Omental fat pad (tissue), 4 donors: ENCODE measurements at places on chromosomes 7 and 10. TPM values are rescaled to one million over a fixed set of nuclear protein-coding genes. Genes with fewer than 3 reads are reported as not detected.

DNA sequence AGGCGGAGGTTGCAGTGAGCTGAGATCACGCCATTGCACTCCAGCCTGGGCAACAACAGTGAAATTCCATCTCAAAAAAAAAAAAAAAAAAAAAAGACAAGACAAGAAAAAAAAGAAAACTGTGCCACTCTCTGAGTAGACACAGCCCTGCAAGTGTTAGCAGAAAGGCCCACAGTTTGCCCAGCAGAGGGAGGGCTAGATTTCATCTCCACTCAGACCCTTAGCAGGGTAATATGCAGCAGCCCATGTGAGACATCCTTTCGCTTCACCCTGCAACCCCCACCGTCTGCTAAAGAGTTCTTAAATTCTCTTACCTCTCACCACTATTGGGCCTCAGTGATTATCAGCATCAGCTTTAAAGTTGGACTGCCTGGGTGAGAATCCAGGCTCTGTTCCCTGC is 38.2 kb downstream of the CTNNA3 start:
- DNase-seq, result no peak

GRCh38 chr10:45144326-45145070 is 143.8 kb downstream of the ZNF22 start:
- DNase-seq, result no peak

DNA sequence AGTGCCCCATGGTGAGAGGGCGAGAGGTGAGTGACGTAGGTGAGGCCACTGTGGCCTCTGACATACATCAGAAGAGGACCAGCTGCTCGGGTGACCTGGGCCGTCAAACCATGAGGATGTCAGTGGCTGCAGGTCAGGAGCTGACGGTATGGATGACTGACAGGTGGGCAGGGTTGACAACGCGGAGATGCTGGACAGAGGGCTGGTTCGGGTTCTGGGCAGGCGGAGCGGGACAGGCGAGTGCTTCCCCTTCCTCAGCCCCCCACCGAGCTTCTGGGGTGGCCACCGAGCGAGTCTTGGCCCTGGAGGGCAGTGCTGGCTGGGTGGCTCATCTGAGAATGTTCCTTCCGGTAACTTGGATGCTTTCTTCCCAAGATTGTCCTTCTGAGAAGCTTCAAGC is 91.8 kb downstream of the ACTR3B start:
- DNase-seq, result no peak

DNA sequence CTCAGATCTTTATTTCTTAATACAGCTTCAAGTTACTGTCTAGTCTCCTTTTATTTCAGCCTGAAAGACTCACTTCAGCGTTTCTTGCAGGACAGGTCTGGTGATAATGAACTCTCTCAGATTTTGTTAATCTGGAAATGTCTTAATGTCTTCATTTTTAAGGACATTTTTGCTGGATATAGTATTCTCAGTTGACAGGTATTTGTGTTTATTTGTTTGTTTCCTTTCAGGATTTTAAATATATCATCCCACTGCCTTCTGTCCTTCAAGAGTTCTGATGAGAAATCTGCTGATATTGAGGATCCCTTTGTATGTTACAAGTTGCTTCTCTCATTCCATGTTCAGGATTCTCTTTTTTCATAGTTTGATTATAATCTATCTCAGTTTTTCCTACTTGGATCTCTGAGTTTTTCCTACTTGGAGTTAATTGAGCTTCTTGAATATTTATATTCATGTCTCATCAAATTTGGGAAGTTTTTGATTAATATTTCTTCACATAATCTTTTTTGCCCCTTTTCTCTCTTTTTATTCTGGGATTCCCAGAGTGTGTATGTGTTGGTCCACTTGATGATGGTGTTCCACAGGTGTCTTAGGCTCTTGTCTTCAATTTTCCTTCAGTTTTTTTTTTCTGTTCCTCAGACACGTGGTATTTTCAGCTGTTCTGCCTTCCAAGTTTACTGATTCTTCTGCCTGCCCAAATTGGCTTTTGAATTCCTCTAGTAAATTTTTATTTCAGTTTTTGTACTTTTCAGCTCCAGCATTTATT is 49.9 kb downstream of the PTEN start:
- no peak for DNase-seq

DNA sequence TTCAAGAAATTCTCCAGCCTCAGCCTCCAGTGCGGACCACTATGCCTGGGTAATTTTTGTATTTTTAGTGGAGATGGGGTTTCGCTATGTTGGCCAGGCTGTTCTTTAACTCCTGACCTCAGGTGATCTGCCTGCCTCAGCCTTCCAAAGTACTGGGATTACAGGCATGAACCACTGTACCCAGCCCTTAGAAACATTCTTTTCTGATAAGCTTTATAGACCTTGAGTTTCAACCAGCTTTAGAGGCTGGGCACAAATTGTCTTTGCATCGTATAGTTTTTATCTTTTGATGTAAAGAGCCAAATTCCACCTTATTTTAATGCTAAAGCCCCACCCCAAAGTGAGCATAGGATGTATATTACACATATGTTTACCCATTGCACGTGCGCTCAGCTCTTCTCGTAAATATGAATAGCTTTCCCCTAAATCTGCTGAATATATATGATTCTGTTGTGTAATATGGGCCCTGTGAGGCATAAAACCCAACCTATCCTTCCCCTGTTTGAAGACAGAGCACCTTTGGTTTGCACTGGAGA is 124.8 kb downstream of the ADK start:
- DNase-seq, result no peak

GRCh38 chr10:133045556-133046389 is 42.0 kb upstream of the ADGRA1 start:
- DNase-seq, result no peak

DNA sequence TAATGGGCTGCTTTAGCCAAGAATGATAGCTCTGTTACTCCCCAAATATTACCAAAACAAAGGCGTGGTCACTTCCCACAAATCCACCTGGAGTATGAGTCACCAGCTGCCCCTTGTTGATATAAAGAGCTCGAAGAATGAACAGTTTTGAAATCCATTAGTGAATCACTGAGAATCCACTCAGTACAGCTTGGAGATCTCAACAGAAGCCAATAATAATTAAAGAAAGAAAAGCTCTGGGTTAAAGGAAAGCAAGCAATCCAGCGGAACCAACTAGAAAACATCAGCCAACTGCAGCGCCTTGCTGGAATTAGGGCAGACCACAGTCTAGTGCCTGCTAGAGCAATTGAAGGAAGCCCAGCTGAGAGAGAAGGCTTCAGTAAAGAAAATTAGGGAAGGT is 576.0 kb upstream of the C7orf33 start:
- no peak for DNase-seq

DNA sequence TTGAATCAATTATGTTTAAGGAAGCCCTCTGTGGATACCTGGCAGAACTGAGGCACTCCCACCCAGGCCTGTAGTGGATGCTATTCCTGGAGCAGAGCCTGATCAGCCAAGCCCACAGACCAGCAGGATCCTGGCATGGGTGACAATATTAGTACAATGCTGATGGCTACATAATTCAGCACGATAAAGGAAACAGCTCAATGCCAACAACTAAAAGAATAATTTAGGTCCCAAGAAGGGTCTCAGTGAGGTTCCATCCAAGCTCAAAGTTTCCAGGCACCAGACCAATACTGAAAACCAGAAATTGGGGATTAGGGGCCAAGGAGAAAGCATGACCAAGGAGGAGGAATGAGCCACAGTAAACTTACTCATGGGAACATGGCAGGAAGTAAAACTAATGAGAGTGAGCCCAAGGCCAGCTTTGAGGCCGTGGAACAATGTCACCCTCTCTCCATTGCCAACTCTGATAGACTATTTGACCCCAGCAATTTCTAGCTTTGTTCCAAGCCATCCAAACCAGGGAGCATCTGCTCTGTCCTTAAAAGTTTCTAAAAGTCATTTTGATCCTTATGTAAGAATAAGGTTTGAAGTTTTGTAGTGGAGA is 1082.4 kb downstream of the KCNMA1 start:
- no peak for DNase-seq

GRCh38 chr10:97596101-97597082 is 6.9 kb downstream of the C10orf62 start:
- no peak for DNase-seq

- DNase-seq, result no peak
These were observed 664.8 kb upstream of the SEMA3D start for GRCh38 chr7:85851571-85852193.

DNA sequence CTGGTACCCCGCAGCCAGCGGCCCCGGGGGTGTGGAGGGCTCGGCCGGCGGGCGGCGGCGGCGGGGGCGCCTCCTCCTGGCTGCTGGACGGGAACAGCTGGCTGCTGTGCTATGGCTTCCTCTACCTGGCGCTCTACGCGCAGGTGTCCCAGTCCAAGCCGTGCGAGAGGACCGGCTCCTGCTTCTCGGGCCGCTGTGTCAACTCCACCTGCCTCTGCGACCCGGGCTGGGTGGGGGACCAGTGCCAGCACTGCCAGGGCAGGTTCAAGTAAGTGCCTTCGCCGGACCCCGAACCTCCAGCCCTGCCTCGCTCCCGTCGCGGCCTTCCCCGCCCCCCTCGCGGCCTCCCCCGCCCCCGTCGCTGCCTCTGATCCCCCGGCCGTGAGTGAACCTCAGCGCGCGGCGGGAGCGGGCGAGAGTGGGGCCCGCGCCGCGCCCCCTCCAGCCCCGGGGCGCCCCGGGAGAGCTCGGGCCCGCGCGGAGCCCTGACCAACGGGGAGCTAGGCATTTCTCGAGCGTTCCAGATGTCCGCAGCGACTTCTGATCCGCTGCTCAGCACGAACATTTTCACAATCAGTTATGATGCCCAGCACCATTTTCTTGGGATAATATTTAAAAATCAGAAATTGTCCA is 727 bp downstream of the ATRNL1 start:
- DNase-seq, result no peak

DNA sequence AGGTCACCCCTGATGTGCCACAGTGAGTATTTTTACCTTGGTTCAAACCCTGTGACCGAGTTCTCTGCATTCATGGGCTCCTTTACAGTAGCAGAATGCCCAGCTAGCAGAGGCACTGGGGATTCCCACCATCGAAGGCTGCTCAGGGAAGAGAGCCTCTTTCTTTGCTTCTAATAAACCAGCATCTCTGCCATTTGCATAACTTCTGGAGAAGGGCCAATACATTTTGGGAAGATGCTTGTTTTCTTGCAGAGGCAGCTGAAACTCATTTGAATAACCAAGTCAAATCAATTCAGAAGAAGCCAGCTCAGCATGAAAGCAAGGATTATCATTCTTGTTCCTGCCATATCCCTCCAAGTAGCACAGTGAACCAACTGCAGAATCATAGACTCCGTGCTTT is 82.9 kb upstream of the WDR11 start:
- no peak for DNase-seq

DNA sequence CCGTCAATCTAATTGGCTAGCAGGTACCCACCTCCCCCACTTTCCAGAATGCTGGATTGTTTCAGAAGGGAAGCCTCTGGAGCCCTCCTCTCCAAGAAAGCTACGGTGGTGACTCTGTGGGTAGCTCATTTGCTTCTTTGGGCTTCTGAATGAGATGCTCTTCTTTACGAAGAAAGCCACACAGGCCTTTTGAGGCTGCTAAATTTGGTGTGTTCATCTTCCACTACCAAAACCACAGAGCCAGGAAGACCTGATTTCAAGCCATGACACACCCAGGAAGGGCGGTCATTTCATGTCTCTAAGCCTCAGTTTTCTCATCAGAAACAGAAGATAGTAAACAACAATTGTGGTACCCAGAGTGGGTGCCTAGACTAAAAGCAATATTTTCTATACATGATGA is 901.2 kb downstream of the KCNMA1 start:
- no peak for DNase-seq

DNA sequence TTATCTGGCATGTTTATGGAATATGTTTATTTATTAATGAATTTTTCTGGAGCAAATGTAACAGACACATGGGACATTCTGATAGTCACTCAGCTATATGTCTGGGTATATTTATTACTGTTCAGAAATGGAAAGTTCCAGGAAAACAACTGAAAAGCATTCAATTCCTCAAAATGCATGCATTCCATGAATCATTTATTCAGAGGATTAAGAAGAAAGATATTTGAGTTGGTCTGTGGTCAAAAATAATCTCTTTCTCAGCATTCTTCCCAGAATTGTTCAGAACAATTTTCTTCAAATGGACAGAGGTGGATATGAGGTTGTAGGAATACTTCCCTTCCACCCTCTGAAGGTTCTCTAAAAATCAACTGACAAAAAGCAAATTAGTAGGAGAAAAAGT is 97.6 kb upstream of the ITGB1 start:
- DNase-seq, result no peak

- no peak for DNase-seq
These were observed 160.0 kb downstream of the NEBL start for GRCh38 chr10:20737107-20737506.

DNA sequence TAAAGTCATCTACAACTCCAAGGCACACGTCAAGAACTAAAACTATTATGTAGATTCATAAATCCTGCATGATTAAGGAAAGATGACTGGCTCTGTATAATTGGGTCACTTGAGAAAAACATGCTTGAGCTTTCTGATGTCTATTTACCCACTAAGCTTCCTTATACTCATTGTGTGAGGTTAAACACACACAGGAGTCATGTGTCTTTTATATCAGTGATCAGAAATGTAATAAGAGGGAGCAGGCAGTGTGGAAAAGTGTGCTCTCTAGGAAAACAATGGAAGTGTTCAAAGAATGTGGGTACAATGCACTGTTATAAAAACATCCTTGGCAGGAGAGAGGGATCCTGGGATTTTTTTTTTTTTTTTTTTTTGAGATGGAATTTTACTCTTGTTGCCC is 108.6 kb upstream of the ARID5B start:
- no peak for DNase-seq

DNA sequence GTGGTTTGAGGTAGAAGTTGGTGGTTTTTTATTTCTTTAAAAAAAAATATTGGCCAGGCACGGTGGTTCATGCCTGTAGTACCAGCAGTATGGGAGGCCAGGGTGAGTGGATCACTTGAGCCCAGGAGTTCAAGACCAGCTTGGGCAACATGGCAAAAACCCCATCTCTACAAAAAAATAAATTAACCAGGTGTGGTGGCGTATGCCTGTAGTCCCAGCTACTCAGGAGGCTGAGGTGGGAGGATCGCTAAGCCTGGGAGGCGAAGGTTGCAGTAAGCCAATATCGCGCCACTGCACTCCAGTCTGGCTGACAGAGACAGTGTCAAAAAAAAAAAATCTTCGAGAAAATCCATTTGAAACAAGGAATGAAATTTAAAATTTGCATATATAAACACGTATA is 1.1 kb downstream of the IL2RA start:
- no peak for DNase-seq

- DNase-seq, result no peak
These were observed 361.8 kb downstream of the MAGI2 start for GRCh38 chr7:79091661-79092060.

The CACUL1 gene
- total RNA-seq, result 45.4 TPM

The CDHR1 gene
- total RNA-seq, result 0.24 TPM

The ZNF804B gene
- not detected for total RNA-seq

The TMEM213 gene
- total RNA-seq, result not detected

The GNGT1 gene
- total RNA-seq, result not detected

The CLCN1 gene
- total RNA-seq, result 0.24 TPM

The PPA1 gene
- total RNA-seq, result 331 TPM

The SFXN4 gene
- 29.9 TPM for total RNA-seq

The CALHM1 gene
- not detected for total RNA-seq

The CYP2C8 gene
- total RNA-seq, result not detected

The MINPP1 gene
- 15.0 TPM for total RNA-seq

The THNSL1 gene
- 0.88 TPM for total RNA-seq

The TUBB8 gene
- not detected for total RNA-seq

The MMP21 gene
- total RNA-seq, result not detected

The MSMB gene
- total RNA-seq, result not detected

The CRYGN gene
- not detected for total RNA-seq
